ENCODE measurements at places on chromosomes 5 and 9.
A peak's percentile ranks its signal among the peaks of the same experiment; 100 is the strongest.

- no peak for DNase-seq
These were observed 86.0 kb downstream of the UHRF2 start for GRCh38 chr9:6498982-6499381.

- DNase-seq, result no peak
These were observed 69.8 kb downstream of the ECPAS start for GRCh38 chr9:111414406-111414805.

- DNase-seq, result no peak
These were observed 233.9 kb upstream of the ZNF608 start for GRCh38 chr5:124980163-124980941.

- no peak for DNase-seq
These were observed 68.1 kb downstream of the GALNT10 start for GRCh38 chr5:154258531-154259217.

DNA sequence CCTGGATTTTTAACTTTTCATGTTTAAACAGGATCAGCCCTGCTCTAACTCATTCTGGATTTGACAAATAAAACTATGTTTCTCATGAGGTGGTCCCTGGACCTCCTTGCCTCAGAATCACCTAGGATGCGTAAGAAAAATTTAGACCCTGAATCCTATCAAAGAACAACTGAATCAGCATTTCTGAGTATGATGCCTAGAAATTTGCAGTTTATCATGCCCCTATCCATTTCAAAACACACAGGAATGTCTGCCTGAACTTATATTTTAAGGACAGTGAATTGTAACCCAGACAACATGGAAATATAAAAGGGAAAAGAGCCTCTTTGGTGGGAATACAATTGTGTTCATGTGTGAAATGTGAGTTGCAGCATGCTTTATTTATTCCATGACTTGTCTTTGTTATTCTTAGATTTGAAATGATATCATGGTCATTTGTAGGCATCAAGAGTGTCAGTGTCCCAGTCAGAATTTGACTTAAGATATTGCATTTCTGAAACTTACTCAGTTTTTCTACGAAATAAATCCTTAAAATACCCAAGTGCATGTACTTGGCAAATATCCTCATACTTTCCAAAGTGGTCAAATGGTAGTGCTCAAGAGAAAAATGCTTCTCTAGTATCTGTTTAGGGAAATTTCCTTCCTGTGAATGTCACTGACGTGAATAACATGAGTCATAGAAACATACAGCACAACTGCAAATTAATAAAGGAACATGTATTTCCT, 144.3 kb downstream of the GIN1 start:
- no peak for DNase-seq

DNA sequence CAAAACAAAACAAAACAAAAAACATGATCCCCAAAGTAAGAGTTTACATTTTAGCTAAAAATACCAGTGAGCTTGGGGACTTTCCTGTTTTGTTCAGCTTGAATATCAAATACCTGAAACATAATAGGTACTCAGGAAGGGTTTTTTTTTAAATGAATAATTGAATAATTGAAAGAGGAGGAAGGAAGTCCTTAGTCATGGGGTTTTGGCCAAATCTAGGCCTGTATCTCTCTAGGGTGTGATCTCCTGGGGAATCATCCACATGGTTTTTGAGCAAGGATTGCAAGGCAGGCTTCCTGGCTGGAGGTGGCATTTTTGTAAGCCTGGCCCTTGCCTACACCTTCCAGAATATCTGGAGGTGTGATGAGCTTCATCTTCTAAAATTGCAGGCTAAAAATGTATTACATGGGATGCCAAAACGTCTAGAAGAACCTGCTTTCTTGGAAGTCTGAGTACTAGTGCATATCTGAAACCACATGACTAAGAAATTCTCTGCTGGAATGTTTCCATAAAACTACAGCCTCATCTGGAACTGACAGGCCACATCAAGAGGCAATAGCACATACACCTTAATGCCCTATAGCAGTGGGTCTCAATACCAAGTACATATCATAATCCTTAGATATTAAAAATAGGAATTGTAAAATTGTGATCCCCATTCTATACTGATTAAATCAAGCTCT, 10.4 kb downstream of the C9 start:
- DNase-seq, result no peak

GRCh38 chr5:17735761-17736160, 101.5 kb downstream of the TAF11L14 start:
- no peak for DNase-seq

GRCh38 chr9:5698810-5699556, 70.1 kb downstream of the RIC1 start:
- DNase-seq, result no peak

DNA sequence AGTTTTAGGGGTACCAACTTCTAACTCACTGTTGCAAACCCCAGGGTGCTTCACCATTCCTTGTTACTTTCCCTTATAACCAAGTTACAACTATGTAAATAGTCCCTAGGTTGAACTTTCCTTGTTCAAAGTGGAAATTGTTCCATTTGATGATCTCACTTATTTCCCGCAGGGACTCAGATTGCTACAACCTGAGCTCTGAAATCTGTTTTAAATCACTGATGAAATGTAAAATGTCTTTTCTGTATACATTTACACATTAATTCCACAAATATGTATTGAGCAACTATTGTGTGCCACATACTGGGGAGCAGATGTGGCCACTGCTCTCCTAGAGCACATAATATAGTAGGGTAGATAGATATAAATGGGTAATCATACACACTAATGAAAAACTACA, 69.1 kb upstream of the TARS1 start:
- DNase-seq, result no peak

DNA sequence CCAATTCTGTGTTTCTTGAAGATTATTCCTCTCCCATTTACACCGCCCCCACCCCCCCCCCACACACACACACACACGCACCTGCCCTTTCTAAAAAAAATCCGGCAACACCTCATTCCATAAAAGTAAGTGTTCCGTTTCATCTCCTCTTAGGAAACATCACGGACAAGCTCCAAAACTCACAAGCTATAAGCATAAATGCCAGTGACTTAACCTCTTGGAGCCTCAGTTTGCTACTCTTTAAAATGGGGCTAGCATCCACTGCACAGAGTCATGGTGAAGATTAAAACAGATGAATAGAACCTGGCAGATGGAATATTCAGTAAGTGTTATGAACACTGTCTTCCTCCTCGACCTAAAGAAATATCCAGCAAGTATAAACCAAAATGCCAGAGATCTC, 70.5 kb downstream of the PCDH1 start:
- no peak for DNase-seq

DNA sequence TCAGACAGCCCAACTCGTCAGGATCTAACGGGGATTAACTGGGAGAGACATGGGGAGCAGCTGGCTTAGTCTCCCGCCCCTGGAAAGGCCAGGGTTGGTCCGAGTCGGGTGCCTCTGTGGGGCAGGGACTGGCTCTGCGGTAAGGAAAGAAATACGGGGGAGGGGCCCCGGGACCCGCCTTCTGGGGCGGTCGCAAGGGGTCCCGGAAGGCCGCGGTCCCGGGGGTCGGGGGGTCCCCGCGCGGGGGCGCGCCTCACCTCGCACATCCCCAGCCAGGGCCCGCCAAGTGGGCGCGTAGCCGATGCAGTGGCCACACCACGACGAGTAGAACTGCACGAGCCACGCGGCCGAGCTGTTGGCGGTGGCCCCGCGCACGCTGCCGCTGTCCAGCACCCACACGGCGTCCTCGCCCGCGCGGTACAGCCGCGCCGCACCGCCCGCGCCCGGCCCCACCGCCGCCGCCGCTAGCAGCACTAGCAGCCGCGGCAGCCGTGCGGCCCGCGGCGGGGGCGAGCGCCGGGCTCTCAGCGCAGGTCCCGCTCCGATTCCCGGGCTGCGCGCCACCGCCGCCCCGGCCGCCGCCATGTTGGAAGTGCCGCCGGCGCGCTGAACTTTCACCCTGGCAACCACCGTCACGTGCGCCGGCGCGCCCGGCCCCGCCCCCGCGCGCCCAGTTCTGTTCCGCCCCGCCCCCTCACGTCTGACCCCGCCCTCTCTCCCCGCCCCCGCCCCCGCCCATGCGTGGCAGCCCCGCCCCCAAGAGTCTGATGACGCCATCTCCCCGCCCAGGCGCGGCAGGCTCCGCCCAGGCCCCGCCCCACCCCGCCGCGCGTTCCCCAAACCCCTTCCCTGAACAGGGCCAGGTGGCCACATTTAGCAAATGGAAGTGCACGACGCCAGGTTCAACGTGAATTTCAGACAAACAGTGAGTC, at the start of gene QSOX2:
QSOX2 (minus strand) TSS at position 594 of the 932 bp plus-strand sequence; CDS start at position 585, 9 bp downstream.
- peak; percentile 92 for DNase-seq

- peak; percentile 22 for DNase-seq
These were observed at the start of gene ZNF608 for GRCh38 chr5:124745928-124746915. Gene ZNF608 (minus strand): TSS chr5:124746639. CDS start chr5:124744989, 1,650 bp downstream.

DNA sequence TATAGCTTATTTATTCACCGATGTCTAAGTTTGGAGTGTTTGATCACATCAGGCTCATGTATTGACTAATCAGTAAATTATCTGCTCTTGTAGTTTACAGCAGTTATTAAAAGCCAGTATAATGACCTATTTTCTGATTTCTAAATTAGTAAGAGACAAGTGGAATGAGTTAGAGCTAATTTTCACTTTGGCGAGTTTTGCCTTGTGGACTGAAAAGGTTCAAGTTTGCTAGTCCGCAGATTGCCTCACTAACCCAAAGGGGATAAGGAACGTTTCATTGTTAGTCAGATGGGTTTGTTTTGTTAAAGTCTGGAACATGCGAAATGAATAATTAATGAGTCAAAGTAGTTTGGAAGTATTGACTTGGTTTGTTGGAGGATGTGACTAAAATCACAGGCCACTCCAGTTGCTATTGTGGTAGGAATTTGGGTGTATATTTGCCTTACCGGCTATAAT, 40.1 kb downstream of the SMARCA2 start:
- no peak for DNase-seq

- DNase-seq, result no peak
These were observed 14.4 kb downstream of the CARNMT1 start for GRCh38 chr9:75013735-75014134.
